ENCODE measurements at places on chromosomes 6 and 20. TPM values are rescaled to one million over a fixed set of nuclear protein-coding genes. Genes with fewer than 3 reads are reported as not detected.

Gene OPN5
- 0.15 TPM for total RNA-seq

Gene TMEM217
- 0.36 TPM for total RNA-seq

DNA sequence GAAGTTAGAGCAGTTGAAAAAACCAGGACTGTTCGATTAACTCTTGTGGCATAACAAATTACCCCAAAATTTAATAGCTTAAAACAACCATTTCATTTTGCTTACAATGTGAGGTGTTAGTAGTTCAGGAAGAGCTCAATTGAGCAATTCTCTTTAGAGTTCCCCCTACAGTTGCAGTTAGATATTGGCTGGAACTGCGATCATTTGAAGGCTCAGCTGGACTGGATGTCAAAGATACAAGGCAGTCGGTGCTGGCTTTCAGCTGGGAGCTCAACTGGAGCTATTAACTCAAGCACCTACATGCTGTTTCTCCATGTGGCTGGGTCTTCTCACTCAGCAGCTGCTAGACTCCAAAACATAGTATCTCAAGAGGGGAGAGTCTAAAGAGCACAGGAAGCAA lies 96.0 kb upstream of the LOC128125822 start:
- H3K27me3 ChIP-seq = no peaks in the 10 kb centered on the region
- H3K27ac ChIP-seq = no peak overlapping the region

DNA sequence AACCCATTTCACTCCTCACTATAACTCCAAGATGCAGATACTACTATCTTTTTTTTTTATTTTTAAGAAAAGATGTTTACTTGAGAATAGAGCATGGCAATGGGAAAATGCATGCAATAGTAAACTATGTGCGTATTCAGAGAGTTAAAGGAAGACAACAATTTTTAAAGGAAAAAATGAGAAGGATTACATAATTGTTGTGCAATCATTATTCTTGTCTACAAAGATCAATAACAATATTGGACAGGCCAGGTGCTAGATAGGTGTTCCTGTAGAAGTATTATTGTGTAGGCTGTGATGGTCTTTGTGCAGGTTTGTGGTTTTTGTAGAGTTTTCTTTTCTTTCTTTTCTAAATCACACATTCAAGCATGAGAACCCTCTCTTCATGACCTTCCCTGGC lies 20.6 kb downstream of the CYP39A1 start:
- DNase-seq = no peak
- H3K36me3 ChIP-seq = no peaks in the 10 kb centered on the region
- H3K4me3 ChIP-seq = no peak overlapping the region
- H3K4me1 ChIP-seq = no peaks in the 10 kb centered on the region
- H3K27ac ChIP-seq = no peak overlapping the region

DNA sequence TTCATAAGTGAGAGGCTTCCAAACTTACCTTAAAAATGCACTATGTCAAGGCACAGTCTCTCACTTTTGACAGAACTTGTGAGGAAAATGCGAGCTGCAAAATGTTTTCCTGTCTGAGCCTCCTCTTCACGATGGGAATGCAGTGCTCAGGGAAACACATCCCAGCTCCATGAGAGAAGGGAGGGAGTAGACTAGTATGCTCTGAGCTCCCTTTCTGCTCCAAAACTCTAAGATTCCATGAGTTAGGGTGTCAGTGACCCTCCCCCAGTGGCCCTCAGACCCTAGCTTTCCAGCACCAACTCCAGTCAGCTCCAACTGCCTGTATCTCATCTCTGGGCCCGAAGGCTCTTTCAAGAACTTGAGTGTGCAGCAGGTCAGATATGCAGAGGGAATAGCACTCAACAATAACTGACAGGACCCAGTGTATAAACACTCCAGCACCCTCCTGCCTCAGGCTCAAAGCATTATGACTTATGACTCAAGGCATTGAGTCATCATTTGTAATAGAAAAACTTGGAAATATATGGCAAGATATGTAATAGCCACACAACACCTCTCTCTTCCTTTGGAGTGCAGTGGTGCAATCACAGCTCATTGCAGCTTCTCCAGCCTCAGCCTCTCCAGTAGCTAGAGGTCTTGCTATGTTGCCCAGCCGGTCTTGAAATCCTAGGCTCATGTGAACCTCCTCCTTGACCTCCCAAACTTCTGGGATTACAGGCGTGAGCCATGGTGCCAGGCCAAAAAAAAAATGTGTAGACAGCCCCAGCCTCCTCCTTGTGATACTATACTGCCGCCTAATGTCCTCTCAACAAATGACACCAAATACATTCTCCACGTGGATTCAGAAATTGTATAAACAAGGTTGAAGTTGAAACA lies 16.7 kb upstream of the ENTPD6 start:
- DNase-seq = no peak
- no peak overlapping the region for H3K4me3 ChIP-seq
- no peak overlapping the region for H3K27ac ChIP-seq
- no peaks in the 10 kb centered on the region for H3K36me3 ChIP-seq

DNA sequence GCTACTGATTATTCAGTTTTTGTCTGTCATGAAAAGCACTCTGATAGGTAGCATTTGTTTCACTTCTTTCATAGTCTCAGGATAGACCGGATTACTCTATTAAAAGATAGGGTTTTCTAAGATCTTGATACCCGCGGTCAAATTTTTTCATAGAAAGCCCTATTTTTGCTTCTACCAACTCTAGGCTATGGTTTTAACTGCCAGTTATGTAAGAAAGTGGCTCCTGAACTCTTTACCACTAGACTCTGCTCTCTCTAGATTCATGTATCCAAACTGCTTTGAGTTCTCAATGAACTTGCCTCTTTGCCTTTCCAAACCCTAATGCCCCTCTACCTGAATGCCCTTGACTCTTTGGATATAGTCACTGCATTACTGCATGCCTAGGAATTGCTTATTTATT lies 70.3 kb downstream of the HIVEP1 start:
- no peak overlapping the region for H3K27ac ChIP-seq
- H3K4me3 ChIP-seq = no peak overlapping the region

GRCh38 chr6:89492025-89492640 lies 59.2 kb downstream of the ANKRD6 start:
- H3K27me3 ChIP-seq = no peaks in the 10 kb centered on the region
- no peak overlapping the region for H3K27ac ChIP-seq
- H3K36me3 ChIP-seq = no peaks in the 10 kb centered on the region
- DNase-seq = no peak
- no peak overlapping the region for H3K4me3 ChIP-seq

Gene BHLHE23
- not detected for total RNA-seq

DNA sequence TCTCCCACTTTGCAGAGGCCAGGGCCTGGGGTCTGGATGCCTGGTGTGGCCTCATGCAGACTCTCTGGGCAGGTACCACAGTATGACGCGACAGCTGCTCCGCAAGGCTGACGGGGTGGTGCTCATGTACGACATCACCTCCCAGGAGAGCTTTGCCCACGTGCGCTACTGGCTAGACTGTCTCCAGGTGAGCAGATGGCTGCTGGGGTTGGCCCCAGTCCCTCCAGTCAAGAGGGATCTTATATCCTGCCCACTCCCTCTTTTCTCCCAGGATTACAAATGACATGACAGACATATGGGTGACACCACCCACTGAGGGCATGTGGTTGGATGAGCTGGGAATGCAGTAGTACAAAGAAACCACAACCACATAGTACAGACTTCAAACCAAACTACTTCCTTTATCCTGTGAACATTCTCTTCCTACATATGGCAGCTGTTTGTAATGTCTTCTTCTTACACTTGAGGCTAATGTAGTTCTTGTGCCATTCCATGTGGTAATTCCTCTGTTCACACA lies 29.9 kb downstream of the RAB44 start:
- H3K27me3 ChIP-seq = no peaks in the 10 kb centered on the region
- no peak for DNase-seq
- no peaks in the 10 kb centered on the region for H3K4me1 ChIP-seq
- no peak overlapping the region for H3K4me3 ChIP-seq
- H3K36me3 ChIP-seq = no peaks in the 10 kb centered on the region

All from heart right ventricle (tissue), 16 donors.